MCF 10A (cell line): ENCODE measurements at places on chromosomes 16 and 17. TPM values are rescaled to one million over a fixed set of nuclear protein-coding genes. Genes with fewer than 3 reads are reported as not detected.

Gene RASD1
- total RNA-seq = 0.21 TPM in 1 of 2 replicates, not detected in the other

- DNase-seq = no peak
Observed at GRCh38 chr17:32546031-32546444, 59.2 kb downstream of the CDK5R1 start.

GRCh38 chr16:85657996-85658395 is 30.8 kb downstream of the GINS2 start:
- DNase-seq = no peak

GRCh38 chr16:52422307-52422706 is 124.6 kb downstream of the TOX3 start:
- no peak for DNase-seq

DNA sequence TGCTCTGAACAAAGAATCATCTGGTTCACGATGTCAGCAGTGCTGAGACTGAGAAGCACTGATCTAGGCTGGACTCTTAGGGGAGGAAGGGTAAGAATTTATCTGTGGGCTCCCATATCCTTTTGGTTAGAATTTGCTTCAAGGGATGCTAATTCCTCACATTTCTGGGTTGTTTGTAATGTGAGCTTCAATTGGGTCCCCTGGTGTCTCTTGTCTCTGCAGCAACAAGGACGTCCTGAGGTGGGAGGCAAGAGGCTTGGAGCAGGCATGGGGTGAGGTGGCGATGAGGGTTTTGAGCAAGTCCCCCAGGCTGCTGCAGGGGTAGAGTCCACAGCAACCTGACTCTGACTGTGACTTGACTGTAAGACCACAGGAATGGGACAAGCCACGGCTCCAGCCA is 213.8 kb upstream of the NLRP1 start:
- DNase-seq = no peak

GRCh38 chr17:56785405-56785804 is 48.3 kb downstream of the C17orf67 start:
- peak; percentile 83 for DNase-seq
